Inflammatory macrophage (primary cell): ENCODE measurements at places on chromosomes 12 and 14.

DNA sequence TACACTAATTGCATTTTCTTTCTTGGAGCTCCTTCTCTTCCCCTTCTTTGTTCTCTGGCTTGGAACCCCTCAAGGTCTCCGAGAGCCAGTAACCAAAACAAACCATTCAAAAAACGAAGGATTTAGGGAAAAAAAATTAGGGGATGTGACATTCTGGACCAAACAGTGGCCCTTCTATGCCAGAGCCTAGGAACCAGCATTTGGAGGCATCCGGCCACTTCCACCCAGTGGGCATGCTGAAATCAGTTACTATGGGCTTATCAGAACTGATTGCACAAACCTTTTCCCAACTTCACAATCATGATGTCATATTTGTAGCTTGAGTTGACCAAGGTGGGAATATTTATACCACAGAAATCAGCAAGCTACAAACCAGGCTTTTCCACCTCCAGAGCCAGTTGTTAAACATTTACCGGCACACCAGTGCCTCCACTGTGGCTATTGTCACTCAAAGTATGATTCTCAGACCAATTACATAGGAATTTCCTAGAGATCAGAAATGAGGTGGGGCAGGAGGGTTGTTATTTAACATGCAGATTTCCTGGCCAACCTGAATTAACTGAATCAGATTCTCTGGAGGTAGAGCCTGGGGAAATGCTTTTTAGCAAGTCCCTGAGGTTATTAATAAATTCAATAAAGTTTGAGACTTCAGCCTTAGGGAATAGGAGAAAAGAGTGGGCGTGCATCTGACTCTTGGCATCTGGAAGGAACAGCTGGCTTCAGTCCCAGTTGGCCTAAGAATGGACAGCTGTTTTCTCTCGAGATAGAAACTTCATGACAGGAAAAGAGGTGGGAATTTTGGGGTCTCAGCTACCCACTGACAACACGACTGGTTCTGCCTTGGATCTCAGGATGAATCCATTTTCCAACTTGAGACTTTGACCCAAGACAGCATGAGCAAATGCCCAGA, 273.9 kb downstream of the ZFP36L1 start:
- no peak for DNase-seq

- no peak for DNase-seq
Measured at GRCh38 chr14:68634332-68634731, 158.5 kb downstream of the ZFP36L1 start.

GRCh38 chr12:93441081-93441616, 598 bp downstream of the UBE2N start:
- DNase-seq: no peak

DNA sequence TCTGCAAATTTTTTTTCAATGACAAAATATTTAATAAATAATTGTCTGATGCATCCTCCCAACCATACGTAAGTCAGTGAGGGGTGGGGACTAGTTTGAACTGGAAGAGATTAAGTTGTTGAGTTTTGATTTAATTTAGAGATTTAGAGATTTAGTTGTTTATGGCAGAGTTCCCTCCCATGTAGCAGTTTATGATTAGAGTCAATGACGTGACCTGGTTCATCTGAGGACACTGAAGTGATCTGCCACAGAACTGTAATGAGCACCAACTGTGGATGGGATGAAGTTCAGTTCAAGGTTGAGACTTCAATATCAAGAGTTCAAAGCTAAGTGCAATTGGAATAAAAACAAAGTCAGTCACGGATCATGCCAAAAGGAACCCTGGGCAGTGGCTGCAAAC, 609.3 kb downstream of the NOVA1 start:
- no peak for DNase-seq

- DNase-seq: no peak
Measured at GRCh38 chr12:52539083-52539820, 13.7 kb downstream of the KRT71 start.

- no peak for DNase-seq
Measured at GRCh38 chr12:42918443-42918842, 328.9 kb upstream of the PRICKLE1 start.

DNA sequence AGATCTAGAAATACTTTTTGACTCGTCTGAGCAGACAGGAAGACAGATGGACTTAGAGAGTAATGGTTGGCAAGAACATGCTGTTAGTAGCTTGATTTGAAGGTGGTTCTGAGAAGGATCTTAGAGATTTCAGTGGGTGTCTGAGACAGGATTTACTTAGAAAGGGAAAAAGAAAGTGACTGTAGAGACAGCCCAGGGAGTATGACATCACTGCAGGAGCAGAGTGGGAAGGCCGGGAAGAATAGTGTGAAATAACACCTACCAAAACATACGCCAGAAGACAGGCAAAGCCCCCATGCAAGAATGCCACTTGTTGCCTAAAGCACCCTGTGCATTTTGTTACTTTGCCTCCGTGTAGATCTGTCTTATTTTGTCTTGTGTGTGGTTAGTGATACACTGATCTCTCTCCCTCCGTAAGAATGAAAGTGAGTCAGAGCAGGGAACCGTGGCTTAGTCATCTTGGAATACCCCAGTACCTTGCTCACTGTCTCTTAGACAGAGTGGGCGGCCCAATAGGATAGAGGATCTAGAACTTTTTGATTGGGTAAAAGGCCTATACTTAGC, 161.3 kb upstream of the IFNG-AS1 start:
- DNase-seq: no peak

- DNase-seq: no peak
Measured at GRCh38 chr12:49885663-49886461, 17.8 kb downstream of the FAIM2 start.

- no peak for DNase-seq
Measured at GRCh38 chr12:67436230-67436629, 167.1 kb downstream of the CAND1 start.
